Mesenteric fat pad (tissue), 1 donor: ENCODE measurements at places on chromosomes 6 and 20. TPM values are rescaled to one million over a fixed set of nuclear protein-coding genes. Genes with fewer than 3 reads are reported as not detected.
A peak's percentile ranks its signal among the peaks of the same experiment; 100 is the strongest.

DNA sequence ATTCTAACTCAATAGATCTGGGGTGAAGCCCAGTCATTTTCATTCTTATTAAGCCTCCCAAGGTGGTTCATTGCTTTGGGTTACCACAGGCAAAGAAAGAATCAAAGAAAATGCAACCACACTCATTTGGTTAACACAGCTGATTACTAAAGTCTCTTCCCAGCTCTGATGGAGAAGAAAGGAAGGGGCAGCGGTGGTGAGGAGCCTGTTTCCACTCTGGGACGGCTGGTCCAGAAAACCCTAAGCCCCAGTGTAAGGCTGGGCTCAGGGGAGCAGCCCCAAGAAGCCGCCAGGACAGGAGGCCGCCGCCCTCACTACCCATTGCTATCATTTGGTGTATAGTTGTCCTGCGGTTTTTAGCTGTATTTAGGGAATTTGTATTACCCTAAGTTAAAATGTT lies 226.9 kb downstream of the CD83 start:
- no peak for DNase-seq

- DNase-seq: no peak
Observed at GRCh38 chr6:136607204-136607931, 57.1 kb upstream of the MAP7 start.

- no peak for DNase-seq
Observed at GRCh38 chr6:149080511-149080910, 237.0 kb upstream of the TAB2 start.

DNA sequence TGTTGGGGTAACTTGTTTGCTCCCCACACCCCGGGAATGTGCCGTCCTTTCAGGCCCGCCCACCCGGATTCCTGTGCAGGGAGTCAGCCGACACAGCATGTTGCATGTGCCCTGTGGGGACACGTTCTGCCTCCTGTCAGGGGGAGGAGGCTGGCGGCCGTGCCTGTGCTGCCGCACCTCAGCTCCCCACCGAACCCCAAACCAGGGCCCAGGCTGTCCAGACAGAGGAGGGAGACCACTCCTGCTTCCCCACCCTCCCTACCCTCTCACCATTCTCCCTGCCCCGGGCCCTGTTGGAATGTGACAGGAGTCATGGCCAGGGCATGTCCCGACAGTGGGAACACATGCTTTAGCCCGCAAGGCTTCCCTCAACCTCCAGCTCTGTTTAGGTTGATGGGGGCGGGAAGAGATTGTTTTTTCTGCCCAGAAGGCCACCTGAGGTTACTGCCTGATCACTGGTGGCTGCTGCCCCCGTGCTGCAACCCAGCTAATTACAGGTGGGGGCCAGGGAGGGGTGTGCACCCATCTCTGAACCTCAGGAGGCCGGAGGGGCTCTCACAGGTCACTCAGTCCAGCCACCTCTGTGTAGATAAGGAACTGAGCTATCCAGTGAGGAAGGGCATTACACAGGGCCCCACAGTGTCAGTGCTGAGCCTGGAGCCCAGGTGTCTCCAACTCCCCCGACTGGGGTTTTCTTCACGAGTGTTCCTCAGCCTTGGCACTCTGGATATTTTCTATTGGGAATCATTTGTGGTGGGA lies 13.6 kb downstream of the LRRC73 start:
- DNase-seq: no peak

- no peak for DNase-seq
Observed at GRCh38 chr20:50885781-50886180, 45.5 kb downstream of the ADNP start.

DNA sequence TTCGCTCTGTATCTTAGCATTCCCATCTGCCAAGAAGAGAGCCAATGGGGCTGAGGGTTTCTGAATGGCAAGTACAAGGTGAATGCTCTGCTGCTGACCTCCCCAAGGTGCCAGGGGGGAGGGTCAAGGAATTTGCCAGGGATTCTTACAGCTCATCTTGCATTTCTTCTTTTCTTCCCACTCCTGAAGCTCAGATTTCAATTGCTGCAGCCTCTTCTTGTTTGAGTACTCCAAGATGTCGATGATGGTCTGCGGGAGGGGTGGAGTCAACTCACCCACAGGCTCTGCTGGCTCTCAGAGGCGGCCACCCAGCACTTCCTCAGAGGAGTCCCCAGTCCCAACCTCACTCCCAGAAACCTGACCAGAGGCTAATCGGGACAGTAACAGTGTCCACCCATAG lies 12.4 kb downstream of the C20orf96 start:
- DNase-seq: peak; percentile 59

- DNase-seq: no peak
Observed at GRCh38 chr6:48736501-48737206, 625.7 kb upstream of the PTCHD4 start.

DNA sequence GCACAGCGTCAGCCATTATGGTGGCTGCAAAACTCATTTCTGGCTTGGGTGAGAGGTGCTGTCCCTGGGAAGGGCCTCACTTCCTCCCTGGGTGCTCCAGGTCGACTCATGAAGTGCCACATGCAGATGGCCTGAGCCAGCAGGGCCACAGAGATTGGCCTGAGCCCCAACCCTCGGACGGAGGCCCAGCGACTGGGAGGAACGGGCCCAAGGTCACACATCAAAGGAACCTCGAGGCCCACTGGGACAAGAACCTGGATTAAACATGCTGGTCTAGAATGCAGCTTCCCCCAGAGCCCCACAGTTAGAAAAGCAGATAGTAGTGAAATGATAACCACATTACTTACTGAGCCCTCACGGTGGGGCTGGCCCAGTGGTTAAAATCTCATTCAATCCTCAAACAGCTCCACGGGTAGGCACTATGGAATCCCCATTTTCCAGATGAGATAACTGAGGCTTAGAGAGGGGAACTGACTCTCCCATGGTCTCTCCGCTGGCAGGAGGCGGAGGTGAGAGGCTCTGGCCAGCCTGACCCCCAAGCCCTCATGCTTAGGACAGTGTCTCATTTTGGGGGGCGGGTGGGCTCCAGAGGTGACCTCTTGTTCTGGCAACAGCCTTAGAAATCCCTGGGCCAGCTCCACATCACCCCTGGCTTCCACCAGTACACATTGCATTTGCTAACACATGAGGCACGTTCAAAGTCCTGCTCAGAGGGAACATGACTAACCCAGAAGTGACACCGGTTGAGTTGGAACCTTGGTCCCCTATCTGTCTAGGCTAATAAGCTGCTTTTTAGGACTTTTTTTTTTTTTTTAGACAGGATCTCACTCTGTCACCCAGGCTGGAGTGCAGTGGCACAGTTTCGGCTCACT lies 53.0 kb downstream of the SRC start:
- no peak for DNase-seq

GRCh38 chr6:54010340-54011276 lies 100.6 kb upstream of the MLIP start:
- DNase-seq: no peak

- peak; percentile 80 for DNase-seq
Observed at GRCh38 chr20:44051661-44052000, 135.4 kb downstream of the JPH2 start.

DNA sequence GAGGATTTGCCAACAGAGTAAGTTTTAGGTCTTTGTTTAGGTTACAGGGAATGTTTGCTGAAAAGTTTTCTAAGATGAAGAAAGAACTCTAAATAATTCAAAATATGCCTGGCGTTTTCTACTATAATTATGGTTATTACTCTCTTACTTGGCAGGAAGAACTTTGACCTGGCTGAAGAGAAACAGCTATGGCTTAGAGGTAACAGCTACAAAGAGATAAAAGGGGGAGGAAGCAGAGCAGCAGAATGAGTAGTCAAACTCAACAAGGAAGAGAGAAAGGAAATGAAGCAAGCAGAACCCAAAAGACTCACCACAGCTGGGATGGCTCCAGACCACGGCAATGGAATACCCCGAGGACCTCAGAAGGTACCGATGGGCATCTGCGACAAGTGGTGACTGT lies 95.6 kb downstream of the KIF16B start:
- no peak for DNase-seq

DNA sequence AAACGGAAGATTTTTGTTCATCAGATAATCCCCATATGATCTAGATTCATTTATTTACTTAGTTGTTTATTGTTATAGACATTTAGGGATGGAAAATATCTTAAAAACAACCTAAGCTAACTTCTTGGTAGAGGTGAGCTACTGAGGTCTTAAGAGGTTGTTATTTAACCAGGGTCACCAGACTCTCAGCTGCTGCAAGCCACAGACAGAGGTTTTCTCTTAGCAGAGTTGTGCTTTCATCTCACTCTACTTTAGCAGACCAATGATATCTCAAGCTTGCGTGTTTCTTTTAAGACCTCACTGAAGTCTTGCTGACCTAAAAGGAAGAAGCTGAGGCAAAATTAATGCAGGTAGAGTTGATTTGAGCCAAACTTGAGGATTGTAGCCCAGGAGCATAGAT lies 43.6 kb downstream of the NCOA7 start:
- DNase-seq: no peak

DNA sequence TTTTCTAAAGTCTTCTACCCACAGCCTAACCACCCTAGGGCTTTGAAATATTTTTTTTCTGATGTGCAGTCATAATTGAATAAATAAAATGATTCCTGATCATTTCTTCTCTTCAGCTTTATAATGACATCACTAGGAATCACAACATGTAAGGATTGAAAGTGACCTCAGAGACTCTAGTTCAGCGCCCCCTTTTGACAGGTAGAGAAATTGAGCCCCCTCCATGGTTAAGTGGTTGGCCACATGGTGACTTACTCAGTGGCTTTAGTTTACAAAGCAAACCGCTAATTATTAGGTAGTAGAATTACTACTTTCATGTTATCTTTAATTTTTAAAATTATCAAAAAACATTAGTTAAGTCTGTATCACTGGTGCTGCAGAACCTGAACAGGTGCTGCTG lies 13.3 kb upstream of the SLC2A12 start:
- no peak for DNase-seq

DNA sequence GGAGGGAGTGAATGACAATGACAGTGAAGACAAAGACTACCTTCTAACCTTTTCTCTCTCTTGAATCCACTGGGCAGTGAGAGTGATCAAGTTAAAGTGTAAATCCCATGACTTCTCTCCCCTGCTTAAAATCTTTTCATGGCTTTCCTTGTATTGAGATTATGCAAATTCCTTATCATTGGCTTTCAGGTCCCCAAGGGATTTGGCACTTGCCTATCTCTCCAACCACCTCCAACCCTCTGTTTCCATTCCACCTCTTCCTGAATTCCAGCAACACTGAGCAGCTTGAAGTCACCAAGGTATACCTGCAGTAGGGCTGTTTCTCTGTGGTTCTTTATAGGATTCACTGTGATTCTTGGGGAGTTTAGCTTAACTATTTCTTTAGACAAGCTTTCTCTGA lies 48.0 kb upstream of the DEK start:
- no peak for DNase-seq

DNA sequence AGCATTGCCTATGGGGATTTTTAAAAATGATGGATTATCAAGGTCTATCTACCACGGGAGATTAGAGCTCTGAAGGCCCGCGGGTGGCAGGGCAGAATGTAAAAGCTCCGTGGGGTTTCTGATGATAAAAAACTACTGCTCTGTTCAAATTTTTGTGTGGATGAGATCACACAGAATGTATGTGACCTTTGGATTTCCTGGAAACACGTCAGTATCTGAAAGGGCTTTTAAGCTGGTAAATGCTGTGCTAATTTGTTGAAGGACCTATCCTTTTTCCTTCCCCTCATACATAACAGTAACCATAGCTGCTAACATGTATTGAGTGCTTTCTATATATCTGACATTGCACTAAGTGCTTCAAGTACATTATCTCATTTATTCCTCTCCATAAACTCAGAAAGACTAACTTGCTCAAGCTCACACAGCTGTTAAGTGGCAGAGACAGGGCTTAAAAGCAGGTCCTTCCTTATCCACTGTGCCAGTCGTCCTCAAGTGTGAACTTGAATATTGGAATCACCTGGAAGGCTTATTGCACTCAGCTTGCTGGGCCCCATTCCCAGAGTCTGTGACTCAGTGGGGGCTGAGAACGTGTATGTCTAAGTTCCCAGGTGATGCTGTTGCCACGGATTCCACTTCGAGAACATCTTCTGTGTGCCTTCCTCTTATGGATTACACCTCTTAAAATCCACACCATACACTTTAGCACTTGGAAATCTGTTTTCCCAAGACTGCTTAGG lies 1.9 kb upstream of the TMEM242 start:
- DNase-seq: no peak

- no peak for DNase-seq
Observed at GRCh38 chr6:169095153-169095552, 158.5 kb downstream of the THBS2 start.

DNA sequence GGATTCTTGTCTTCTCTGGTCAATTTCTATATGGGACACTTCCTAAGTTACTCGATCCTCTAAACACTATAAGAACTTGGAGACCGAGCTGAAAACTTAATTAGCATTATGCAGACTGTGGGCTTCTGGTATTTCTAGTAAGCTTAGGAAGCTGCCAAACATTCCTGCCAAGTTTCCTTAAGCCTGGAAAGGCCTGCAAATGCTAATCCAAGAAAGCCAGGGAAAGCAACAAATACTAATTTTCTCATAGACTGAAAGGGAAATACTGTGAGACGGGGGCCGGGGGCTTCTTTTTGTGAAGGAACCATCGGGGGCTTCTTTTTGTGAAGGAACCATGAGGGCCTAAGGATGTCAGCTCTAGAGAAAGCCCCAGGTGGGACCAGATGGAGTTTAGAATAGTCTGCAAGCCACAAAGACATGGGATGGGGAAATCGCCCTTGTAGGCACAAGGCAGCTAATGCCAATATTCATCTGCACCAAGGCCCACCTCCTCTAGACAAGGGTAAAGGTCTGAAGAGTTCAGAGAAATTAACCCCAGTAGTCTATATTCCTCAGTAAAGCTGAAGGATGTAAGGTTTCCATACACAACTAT lies 332.4 kb upstream of the PRDM1 start:
- no peak for DNase-seq

DNA sequence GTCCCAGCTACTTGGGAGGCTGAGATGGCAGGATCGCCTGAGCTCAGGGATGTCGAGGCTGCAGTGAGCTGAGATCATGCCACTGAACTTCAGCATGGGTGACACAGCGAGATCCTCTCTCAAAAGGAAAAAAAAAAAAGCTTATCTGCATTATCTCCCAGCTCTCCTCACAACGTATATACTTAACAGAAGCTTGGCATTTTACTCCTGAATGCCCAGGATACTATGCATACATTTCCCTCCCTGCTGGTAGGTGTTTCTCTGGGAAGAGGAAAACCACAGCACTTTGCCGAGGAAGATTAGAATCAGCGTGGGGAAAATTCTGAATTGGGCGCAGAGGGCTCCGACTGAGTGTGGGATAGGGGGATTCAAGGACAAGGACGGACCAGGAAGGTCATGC lies 800.6 kb downstream of the DHX35 start:
- no peak for DNase-seq

OSBPL2 gene
- 38.1 TPM for total RNA-seq

C20orf144 gene
- total RNA-seq: not detected

PDYN gene
- not detected for total RNA-seq

LIN28B gene
- total RNA-seq: not detected

TCP11 gene
- not detected for total RNA-seq

PBOV1 gene
- not detected for total RNA-seq

C20orf141 gene
- total RNA-seq: 0.84 TPM

UBR2 gene
- 26.7 TPM for total RNA-seq

FOXQ1 gene
- total RNA-seq: not detected

OR14J1 gene
- not detected for total RNA-seq
